ENCODE measurements at places on chromosomes 7 and 10.

DNA sequence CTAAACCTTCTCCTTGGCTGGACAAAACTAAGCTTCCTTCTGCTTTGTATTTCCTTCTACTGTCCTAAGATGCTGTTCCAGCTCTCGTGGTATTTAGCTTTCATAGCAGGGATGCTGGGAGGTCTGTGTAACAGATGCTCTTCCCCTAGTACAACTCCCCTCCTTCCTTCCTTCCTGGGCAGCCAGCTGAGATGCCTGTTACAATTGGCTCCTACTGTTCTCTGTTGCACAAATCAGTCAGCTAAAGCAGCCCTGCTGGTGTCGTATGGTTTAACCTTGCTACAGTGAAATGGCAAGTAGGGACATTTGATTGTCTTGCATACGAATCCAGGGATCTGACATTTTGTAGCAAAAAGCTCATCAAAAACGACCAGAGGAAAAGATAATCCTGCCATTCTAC, 143.8 kb downstream of the ARHGAP21 start:
- no peak for DNase-seq

GRCh38 chr7:4227105-4228010, 454.7 kb upstream of the FOXK1 start:
- DNase-seq = no peak

- no peak for DNase-seq
Measured at GRCh38 chr7:158445421-158446175, 142.0 kb downstream of the PTPRN2 start.

DNA sequence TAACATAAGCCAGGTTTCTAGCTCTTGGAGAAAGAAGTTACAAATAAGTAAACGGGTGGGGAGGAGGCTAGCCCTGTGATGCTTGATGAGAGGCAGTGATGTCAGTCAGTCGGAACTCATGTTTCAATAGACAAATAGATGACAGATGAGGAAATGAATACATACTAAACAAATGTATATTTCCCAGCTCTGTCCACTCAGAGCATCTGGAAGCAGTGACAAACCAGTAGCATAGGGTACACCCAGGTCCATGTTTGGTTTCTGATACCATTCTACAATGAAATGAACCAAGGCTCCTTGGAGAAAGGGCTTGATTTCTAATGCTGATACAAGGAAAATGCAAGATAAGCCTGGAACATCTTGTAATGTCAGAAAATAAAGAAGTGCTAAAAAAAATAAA, 30.6 kb downstream of the PODXL start:
- DNase-seq = no peak

DNA sequence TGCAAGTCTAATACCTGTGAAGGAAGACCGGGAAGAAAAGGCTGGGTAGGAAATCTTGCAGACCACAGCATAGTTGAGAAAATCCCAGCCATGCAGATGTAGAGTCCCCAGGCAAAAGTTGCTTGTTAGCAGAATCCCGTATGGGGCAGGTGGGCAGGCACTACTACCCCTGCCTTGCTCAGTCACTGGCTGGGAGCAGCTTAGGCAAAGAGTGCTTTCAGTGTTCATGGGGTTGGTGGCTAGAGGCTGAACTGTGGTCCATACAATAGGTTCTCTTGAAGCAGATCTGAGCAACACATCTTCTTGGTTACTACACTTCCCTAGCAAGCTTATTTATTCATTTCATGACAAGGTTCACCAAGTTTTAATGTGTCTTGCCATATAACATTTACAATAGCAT, 92.6 kb downstream of the AHCYL2 start:
- no peak for DNase-seq

DNA sequence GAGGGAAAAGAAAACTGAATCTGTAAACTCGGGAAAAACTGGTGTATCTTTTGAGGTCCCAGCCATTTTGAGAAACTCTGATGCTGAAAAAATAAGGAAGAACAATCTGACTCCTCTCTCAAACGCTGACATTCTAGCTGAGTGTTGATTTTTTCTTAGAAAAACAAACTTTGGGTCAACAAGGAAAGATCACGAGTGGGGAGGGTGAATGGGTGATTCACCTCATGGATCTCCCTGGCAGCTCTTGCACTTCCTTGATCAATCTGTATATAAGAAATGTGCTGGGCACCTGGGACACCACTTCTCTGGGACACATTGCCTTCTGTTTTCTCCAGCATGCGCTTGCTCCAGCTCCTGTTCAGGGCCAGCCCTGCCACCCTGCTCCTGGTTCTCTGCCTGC, at the start of gene PIP:
Gene PIP, plus strand, starts transcription at position 297 of the 400 bp plus-strand sequence. Its CDS starts 40 bp downstream, at position 337.
- no peak for DNase-seq

GRCh38 chr10:100744987-100745881, at the start of gene PAX2:
Gene PAX2 (plus strand): TSS chr10:100745582. CDS start chr10:100746261, 679 bp downstream.
- DNase-seq = no peak

DNA sequence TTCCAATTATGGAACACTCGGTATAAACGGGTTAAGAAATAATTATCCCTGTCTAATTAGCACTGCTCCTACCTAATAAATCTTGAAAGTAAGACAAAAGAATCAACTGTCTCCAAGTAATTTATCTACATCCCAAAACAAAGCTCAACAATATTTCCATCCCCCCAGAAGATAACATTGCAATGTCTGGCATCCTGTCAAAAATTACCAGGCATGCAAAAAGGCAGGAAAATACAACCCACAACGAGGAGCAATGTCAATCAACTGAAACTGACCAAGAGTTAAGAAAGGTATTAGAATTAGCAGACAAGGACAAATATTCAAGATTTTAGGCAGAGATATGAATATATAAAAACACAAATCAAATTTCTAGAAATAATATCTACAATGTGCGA, 84.5 kb upstream of the SVIL start:
- DNase-seq = no peak

- no peak for DNase-seq
Measured at GRCh38 chr10:104201636-104202035, 30.5 kb downstream of the CFAP43 start.

DNA sequence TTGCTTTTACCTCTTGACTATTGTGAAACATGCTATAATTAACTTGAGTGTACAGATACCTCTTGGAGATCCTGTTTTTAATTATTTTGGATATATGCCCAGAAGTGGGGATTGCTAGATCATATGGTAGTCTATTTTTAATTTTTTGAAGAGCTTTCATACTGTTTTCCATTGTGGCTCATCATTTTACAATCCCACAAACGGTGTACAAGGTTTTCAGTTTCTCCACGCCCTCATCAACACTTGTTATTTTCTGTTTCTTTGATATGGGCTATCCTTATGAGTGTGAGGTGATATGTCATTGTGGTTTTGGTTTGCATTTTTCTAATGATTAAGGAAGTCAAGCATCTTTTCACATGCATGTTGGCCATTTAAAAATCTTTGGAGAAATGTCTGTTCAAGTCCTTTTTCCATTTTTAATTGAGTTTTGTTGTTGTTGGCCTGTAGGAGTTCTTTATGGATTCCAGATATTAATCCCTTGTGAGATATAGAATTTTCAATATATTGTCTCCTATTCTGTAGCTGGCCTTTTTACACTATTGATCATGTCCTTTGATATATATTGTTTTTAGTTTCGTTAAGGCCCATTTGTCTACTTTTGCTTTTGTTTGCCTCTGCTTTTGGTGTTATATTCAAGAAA, 7.5 kb downstream of the AGK start:
- no peak for DNase-seq

GRCh38 chr10:114257498-114257897, 18.4 kb downstream of the VWA2 start:
- DNase-seq = no peak

DNA sequence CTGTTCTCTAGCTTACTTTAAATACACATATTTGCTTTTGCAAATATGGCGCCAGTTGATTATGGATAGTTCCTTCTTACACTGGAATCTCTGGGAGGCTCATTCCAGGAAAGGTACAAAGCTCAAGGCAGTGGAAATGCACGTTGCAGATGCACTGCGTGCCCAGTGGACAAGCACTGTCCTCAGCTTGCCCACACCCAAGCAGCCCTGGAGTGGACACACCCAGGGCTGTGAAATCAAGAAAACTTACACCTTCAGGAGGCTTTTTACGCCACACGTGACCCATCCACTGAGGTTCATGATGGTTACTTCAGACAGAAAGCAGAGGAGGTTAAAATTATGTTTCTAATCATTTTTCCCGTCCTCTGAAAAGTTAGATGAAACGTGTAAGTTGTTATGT, 248.5 kb downstream of the VTI1A start:
- no peak for DNase-seq

- no peak for DNase-seq
Measured at GRCh38 chr10:132848291-132848701, 62.3 kb upstream of the NKX6-2 start.

GRCh38 chr10:48595539-48595932, 9.3 kb downstream of the ARHGAP22 start:
- DNase-seq = no peak

DNA sequence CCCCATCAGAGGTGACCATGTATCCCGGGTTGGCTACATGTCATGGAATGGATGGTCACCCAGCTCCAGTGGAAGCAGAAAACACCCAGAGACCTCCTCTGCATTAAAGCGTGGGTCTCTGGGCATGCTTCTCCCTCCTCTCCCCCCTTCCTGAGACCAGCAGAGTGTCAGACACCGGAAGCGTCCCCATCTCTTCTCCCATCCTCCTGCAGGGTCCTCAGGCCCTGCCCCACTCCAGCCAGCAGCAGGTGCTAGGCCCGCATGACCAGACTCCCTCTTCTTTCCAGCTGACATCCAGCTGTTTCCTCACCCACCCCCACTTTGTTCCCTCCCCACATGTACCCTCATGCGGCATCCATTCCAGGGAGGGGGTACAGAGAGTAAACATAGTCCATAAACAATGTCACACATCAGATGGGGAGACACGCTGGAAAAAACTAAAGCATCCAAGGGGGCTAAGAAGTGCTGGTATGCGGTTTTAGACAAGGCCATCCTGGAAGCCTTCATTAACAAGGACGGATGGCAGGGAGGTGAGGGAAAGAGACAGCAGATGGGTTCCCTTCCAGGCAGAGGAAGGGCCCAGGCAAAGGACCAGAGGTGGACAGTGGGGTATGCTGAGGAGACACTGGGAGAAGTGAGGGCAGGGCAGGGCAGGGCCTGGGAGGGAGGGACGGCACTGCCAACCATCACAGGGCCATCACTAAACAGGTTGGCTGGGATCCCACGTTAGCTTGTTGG, 12.5 kb upstream of the SLC18A3 start:
- no peak for DNase-seq

DNA sequence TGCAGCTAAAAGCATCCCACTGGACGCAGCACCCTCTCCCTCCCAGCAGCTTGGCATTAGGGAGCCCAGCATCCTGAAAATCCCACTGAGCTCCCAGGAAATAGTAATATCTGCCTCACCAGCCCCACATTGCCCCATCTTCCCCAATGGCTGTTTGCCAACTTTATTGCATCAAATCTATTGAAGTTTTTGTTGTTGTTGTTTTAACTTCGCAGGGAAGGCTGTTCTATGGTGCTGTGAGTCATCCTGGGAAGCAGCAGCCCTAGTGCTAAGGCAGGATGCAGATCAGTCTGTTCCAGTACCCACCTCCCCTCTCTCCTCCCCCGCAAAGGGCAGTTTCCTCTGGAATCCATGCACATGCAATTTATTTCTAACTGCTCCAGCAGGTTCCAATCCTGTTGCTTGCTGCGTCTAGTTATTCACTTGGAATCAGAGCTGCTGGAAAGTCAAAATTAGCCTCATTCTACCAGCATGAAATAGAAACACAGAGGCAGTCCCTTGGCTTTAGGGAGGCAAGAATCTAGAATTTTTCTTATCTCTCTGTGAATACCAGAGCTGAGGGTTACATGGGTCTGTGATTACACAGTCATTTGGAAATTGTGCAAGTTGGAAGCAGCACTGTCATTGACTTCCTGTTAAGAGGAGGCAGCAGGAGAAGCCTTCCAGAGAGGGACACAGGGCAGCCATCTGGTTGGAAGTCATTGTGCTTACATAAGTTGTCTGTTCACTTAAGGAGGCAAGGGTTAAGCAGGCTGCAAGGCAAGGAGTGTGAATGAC, 115.9 kb upstream of the CACUL1 start:
- no peak for DNase-seq

DNA sequence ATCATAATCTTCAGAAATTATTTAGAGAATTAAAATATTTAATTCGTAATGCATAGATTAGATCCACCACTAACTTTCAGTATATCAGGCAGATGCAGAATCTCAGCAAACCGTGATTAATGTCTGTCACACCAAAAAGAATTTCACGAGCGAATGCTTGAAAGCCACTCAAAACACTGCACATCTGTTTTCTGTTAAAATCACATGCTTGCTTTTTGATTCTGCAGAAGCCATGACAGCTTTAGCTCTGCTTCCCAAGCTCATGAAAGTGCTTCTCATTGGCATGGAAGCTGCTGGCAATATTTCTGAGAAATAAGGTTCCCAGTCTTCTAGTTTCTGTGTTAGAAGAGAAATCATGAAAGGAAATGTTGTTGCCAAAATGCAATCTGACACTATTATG, 837.8 kb upstream of the LRRN3 start:
- no peak for DNase-seq

GRCh38 chr7:47552621-47553020, 29.3 kb downstream of the TNS3 start:
- no peak for DNase-seq

DNA sequence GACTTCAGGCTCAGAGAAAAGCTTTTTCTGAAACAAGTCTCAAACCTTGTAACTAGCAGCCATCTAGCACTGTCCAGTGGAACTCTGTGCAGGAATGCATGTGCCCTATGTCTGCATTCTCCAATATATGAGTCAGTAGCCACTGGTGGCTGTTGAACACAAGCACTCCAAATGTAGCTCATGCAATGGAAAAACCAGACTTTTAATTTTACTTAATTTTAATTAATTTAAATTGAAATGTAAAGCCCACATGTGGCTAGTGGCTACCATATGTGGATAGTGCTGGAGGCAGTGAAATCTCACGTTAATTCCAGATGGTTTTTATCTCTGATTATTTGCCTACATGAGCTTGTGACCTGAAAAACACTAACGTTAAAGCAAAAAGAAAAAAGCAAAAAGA, 225.1 kb downstream of the GATA3 start:
- no peak for DNase-seq

- no peak for DNase-seq
Measured at GRCh38 chr7:6251653-6252052, 20.8 kb downstream of the CYTH3 start.

Data from stimulated activated CD4-positive, alpha-beta T cell treated with anti-CD3 and anti-CD28 coated beads, Interleukin-1b, Interleukin-23, amount 100 ng/mL, for 1 hour (primary cell).